ENCODE measurements at places on chromosomes 12 and 14.
A peak's percentile ranks its signal among the peaks of the same experiment; 100 is the strongest.

GRCh38 chr14:80465546-80466220 lies 254.4 kb upstream of the DIO2 start:
- no peak for DNase-seq

DNA sequence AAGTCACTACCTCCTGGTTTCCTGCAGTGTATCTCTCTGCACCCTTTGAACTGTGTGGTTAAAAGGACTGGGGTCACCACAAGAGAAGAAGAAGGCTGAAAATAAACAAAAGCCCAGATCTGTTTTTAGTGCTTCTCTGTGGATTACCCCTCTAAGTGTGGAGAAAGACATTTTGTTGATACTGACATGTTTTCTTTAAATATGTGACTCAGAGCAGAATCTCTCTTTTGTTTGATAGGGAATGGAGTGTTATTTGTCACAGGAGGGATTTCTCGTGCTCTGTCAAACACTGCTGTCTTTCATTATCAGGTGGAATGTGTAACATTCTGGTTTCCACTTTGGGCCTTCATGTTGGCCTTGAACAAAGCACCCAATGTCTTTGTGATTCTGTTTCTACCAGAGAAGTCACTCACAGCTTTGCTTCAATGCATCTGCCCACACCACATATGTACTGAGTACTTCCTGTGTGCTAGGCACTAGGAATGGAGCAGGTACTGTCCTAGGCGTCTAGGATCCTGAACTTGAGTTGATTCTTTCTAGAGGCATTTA lies 82.1 kb downstream of the PLXNC1 start:
- DNase-seq, result no peak

DNA sequence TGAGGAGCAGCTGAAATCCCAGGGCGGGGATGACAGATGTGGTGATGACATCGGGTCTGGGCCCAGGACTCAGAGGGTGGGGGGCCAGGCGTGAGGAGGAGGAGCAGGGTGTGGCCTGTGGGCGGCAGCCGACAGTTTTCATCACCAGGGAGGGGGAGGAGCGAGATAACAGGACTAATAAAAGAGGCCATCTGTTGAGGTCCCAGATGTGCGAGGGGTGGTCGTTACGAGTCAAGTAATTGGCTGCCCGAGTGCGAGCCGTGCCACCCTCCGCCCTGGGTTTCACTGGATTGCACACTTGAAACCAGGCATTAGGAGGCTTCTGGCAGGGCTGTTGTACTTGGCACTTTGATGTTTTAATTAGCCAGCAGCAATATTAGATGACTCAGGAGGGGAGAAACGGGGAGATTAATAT lies 67.2 kb downstream of the NOS1 start:
- no peak for DNase-seq

DNA sequence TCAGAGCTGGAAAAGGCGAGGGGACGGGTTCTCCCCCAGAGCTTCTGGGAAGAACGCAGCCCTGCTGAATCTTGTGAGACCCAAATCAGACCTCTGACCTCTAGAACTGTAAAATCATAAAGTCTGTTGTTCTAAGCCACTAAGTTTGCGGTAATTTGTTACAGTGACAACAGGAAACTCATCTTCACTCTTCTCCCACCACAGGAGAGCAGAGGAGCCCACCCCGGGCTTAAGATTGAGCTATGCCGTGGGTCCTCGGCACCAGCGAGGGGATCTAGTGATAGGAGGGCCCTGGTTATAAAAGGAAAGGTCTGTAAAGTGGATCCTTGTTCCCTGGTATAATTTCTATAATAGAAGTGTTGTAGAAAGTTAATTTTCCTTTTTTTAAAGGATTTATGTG lies 7.6 kb downstream of the MLXIP start:
- DNase-seq, result no peak

DNA sequence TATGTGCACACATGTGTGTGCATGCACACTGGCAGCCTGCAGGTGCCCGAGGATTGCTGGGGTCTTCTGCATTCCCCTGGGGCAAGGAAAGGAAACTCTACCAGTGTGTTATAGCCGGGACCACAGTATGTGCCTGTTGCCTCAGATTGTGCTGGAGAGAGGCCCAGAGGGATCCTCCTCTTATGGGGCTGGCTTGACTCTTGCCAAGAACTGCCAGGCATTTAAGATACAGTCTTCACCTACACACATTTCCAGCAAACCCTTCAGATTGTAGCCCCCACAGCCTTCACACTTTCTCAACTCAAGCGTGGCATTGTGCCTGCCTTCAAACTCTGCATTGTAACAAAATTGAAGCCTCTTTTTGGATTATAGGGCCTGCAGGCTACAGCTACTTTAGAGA lies 176.7 kb upstream of the DYRK2 start:
- DNase-seq, result no peak

GRCh38 chr12:109301643-109302168 lies 7.4 kb downstream of the FOXN4 start:
- no peak for DNase-seq

DNA sequence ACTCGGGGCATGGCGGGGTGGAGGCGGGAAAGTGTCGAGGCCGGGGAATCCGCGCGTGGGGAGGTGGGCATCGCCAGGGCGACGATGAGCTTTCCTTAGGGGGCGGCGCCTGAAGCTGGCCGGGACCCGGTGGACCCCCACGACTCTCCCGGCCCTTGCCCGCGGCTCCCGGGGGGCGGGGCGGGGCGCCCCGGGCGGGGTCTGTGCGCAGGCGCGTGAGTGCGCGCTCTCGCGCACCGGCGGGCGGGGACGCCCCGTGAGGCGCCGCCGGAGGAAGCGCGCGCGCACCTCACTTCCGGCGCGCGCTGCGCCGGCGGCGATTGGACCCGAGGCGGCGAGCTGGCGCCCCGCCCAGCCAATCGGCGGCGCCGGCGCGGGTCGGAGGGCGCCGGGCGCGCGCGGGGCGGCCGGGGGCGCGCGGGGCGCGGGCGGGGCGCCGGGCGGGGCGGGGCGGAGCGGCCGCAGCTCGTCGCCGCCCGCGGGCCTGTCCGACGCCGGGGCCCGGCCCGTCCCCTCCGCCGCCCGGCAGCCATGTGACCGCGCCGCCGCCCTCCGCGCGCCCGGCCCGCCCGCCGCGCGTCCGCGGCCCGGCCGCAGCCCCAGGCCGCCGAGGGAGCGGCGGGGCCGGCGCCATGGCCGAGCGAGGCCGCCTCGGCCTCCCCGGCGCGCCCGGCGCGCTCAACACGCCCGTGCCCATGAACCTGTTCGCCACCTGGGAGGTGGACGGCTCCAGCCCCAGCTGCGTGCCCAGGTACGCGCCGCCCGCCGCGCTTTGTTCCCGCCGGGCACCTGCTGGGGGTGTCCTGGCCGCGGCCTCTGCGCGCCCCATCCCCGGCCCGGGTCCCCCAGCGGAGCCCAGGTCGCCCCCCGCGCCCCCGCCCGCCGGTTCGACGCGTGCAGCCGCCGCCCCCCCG lies at the start of gene PACS2:
Gene PACS2 (plus strand): TSS at position 462 of the 914 bp plus-strand sequence. CDS start 171 bp downstream, at position 633.
- DNase-seq, result no peak

DNA sequence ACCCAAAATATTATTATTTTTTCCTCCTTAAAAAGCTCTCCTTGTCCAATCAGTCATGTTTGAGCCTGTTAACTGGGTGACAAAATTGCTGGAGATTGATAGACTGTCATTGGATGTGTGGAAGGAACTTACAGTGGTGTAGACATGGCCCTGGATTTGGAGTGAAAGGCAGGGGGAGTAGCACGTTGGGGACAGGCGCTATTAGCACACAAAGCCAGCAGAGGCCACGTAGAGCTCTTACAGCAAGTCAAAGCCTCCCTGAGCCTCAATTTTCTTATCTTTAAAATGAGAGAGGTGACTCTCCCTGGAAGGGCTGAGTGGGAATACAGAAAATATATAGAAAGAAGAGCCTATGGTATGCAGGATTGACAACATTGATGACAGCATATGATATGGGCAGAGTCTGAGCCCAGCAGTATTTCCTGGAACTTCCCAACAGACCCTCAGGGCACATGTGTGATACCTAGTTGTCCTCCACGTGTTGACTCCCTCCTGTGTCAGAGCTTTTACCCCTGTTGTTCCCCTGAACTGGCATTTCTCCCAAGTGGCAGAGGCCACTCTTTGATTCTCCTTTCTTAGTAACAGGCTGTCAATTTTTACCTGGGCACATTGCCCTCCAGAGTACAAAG lies 504.9 kb downstream of the VRK1 start:
- no peak for DNase-seq

GRCh38 chr14:69298131-69299071 lies 38.4 kb downstream of the GALNT16 start:
- no peak for DNase-seq

DNA sequence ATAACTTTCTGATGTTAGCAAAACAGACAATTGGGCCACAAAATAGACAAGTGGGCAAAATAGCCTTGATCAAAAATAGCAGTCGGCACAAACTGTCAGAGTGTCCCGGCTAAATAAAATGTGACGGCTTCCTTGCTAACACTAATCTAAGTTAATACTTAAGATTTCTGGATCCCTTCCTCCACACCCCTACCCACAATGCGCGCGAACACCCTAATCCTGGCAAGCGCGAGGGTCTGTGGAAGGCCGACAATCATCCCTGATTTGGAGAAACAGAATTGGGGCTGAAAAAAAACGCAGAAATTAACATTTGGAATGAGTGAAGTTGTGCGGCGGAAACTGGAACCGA lies 489 bp downstream of the CEP290 start:
- no peak for DNase-seq

GRCh38 chr14:86532219-86532618 lies 1002.3 kb downstream of the FLRT2 start:
- no peak for DNase-seq

DNA sequence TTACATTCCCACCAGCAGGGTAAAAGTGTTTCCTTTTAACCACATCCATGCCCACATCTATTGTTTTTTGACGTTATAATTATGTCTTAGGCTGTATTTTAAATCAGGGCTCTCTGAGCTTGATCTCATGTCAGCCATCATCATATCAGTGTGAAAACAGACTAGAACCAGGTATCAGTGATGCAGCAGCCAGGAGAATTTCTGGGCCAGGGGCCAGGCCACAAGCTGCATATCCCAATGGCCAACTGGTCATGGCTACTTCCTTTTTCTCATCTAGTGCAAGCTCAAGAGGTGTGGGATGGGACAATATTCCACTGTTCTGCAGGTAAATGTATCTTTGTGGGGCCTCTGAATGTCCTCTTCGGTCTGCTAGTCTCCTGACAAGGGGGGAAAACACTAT lies 125.1 kb downstream of the CRADD start:
- no peak for DNase-seq

- DNase-seq, result no peak
Observed at GRCh38 chr12:116018282-116018681, 259.2 kb downstream of the MED13L start.

GRCh38 chr14:93206793-93207467 lies at the start of the genes GON7 and UBR7:
TSS of gene GON7 (minus strand) at chr14:93207065. CDS start at chr14:93207037, 28 bp downstream.
TSS of gene UBR7 (plus strand) at chr14:93207256. CDS start at chr14:93207292, 36 bp downstream.
- peak; percentile 84 for DNase-seq

DNA sequence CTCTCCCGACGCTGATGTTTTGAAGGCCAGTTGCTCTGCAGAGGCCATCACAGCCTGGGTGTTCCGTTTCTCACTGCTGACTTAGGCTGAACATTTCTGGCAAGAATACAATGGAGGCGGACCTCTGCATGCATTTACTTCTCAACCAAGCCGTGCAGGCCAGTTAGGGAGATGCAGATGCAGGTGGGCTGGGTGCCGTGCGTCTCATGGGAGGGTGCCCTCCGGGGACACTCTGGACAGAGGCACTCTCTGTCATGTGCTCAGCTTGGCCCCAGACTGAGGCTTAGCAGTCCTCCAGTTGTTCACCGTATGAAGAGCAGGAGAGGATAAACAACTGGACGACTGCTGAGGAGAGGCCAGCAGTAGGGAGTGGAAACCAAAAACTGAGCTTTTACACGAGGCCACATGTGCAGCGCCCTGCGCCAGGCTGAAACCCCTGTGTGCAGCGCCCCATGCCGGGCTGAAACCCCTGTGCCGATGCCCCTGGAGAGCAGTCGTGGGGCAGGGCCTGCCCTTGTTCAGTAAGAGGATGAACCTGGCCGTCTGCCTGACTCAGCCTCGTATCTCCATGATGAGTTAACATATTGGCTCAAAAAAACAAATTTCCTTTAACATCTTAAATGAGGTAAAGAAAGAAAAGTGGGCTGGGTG lies 32.3 kb downstream of the DDX51 start:
- DNase-seq, result no peak

- no peak for DNase-seq
Observed at GRCh38 chr12:68602720-68603119, 8.0 kb upstream of the RAP1B start.

GRCh38 chr12:117213295-117213808 lies 23.1 kb upstream of the FBXO21 start:
- no peak for DNase-seq

- no peak for DNase-seq
Observed at GRCh38 chr14:100691395-100692056, 35.2 kb upstream of the DLK1 start.

GRCh38 chr14:38127356-38127755 lies 80.3 kb upstream of the SSTR1 start:
- DNase-seq, result no peak

DNA sequence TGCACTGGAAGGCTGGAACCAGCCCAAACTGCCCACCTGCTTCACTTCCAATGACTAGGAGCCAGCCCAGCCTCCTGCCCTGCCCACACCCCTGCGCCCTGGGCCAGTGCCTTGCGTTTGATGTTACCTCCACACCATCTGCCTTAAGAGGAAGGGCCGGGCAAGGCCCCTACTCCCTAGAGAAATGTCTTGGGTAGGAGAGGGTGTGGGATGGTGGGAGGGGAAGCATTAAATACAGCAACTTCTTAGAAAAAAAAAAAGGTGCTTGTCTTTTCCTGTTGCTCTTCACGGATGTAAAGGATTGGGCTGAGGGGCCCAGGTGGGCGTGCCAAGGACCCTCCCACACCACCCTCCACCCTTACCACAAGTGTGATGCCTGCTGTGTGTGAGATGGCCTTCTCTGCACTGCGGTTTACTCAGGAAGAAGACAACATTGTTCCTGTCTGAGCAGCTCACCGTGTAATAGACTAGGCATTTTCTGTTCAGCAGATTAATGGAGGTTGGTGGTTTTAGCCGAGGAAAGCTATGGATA lies 99.9 kb downstream of the NINJ2 start:
- DNase-seq, result no peak

DNA sequence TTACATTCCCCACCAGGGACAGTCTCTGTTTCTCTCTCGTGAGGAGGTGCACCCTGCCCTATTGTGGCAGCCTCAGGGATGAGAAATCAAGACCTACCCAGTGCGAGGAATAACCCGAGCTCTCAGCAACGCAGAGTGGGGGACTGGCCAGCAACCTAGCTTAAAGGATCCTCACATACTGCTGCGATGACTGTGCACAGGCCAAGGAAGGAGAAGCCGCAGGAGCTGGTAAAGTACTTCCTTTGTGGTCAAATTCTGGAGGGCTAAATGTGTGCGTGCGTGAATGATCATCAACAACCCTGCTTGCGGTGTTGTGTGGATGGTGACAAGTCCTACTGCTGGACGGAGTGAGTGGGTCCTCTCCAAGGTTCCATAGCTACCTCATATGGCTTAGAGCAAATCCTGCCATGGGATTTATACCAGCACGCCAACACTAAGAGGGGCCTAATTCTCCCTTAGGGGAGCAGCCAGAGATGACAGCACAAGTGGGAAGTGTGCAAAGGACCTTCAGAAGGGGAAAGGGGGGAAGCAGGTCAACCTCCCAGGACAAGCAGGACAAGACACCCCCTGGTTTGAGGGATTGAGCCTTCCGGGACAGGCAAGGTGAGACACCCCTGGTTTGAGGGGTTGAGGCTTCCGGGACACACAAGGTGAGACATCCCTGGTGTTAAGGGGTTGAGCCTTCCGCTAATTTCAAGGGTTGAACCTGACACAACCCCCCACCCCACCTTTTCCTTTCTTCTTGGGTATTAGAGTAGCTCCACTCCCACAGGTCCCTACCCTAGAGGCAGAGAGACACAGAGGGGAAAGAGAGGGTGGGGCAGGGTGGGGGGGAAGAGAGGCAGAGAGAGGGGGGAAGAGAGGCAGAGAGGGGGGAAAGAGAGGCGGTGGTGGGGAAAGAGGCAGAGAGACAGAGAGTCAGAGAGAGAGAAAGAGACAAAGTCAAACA lies 58.8 kb upstream of the AP4S1 start:
- DNase-seq, result no peak

All from Panc1 (cell line).